Mammary epithelial cell (primary cell): ENCODE measurements at places on chromosomes 3 and 15. TPM values are rescaled to one million over a fixed set of nuclear protein-coding genes. Genes with fewer than 3 reads are reported as not detected.

GRCh38 chr3:190644766-190645165 is 130.9 kb downstream of the IL1RAP start:
- DNase-seq: peak; percentile 8

GRCh38 chr3:185926445-185926844 is 11.4 kb downstream of the TRA2B start:
- DNase-seq: no peak

DNA sequence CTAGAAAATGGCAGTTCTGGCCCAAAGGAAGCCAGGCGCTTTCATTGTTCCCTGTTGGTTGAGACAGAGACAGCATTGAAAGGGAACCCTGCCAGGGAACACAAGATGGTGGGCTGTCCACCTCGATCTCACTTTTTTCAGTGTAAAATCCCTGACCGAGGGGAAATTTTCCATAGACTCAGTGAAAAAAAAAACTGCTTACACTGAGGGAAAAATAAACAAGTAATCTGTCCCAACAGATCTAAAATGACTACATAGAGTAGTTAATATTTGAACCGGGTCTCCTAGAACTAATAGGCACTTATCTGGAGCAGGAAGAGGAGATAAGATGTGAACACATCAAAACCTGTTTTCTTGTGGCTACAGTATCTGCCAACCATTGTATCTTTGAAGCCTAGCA is 763.4 kb upstream of the GOLIM4 start:
- no peak for DNase-seq

DNA sequence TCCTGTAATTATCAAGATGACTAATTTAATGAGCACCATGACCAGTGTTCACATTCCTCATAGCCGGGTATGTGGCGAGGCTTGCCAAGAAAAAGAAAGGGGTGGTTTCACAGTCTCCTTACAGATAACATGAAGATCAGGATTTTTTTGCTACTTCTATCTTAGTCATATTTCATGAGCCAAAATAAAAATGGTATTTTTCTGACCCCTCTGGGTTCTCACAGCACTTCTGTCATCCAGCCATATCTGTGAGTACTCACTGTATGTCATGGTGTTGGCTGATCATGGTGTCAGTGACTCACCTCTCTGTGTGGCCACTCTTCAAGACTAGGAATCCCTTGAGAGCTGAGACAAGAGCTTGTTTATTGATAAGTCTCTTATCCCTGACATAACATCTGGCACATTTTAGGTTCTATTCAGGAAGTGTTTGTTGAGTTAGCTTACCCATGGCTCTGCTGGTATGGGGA is 130.5 kb upstream of the LMCD1 start:
- peak; percentile 16 for DNase-seq

- peak; percentile 56 for DNase-seq
Observed at GRCh38 chr3:159837725-159838124, 150.9 kb upstream of the IL12A start.

- no peak for DNase-seq
Observed at GRCh38 chr15:58519516-58519915, 87.7 kb downstream of the LIPC start.

GRCh38 chr3:156460206-156460611 is 94.7 kb downstream of the SSR3 start:
- DNase-seq: no peak

DNA sequence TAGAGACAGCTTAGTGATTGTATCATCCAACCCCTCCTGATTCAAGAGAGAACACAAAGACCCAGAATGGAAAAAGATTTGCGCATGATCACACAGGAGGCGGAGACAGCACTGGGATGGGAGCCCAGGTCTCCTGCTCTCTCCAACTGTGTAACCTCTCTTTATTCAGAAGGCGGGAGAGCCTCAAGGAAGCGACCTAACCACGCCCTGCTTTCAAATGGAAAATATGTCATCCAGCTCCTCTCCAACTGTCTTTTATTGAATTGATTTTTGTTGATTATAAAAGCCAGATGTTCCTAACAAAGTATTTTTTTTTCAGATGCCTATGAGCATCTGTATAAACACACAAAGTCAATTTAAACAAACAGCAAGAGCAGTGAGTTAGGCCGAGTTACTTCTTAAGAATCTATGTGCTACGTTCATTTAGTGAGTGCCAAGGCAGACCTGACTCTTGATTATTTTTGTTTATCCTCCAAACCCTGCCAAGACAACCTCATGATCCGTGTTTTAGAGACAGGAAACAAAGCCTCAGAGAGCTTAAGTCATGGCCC is 74.5 kb downstream of the BFSP2 start:
- DNase-seq: no peak

GRCh38 chr3:65412588-65412987 is 626.1 kb downstream of the MAGI1 start:
- no peak for DNase-seq

DNA sequence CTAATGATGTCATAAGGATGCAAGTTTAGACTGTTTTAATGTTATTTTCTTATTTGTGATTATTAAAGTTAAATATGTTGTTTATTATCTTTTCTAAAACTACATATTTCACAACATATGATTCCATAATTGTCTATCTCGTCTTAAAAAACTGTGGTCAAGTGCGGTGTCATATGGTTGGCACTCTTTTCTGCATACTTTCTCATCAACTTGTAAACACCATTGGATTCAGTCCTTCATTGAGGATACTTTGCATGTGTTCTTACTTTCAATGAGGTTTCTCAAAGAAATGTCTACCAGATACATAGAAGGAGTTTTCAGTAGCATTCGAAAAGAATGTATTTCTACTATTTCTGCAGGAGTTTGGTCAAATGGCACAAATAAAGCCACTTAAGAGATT is 22.0 kb upstream of the ALPK3 start:
- DNase-seq: no peak

FSD2 gene
- not detected for polyA plus RNA-seq

MGA gene
- polyA plus RNA-seq: 3.7 TPM

GOLGA6L7 gene
- not detected for polyA plus RNA-seq

ACP3 gene
- polyA plus RNA-seq: 0.48 TPM

DNAJA4 gene
- 0.18 TPM for polyA plus RNA-seq

SAMMSON gene
- polyA plus RNA-seq: not detected

PLA2G4D gene
- 0.07 TPM for polyA plus RNA-seq
